ENCODE measurements at places on chromosomes 7 and 10.

DNA sequence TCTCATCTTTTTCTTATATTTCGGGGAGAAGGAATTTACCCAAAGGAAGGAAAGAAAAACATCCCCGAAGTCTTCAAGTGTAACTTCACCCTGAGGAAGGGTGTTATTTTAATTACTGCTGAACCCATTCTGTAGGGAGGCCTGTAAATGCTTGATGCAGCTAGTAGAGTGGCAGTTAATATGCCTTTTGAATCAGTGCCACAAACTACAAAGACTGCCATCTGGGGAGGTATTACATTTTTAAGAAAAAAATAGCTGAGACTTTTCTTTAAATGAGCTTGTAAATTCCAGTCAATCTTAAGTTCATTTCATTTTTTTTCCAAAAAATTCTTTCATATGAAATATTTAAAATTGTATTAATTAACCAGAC, 233.1 kb upstream of the FERD3L start:
- no peak for DNase-seq

DNA sequence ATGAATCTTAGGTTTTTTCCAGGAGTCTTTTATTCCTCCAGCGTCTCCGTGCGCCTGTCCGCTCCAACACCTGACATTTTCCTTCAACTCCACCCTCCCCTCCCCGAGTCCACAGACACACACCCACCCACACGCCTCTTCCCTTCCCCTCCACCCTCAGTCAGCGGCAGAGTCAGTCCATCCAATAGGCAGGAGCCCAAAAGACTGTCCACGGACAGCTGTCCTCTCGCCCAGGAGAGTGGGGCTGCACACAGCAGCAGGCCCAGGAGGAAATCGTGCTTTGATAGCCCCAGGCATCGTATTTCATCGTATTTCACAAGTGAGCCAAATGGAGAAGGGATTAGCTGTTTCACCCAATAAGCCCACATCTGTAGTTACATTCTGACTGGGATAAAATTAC, 285.1 kb downstream of the ZEB1 start:
- DNase-seq, result no peak

DNA sequence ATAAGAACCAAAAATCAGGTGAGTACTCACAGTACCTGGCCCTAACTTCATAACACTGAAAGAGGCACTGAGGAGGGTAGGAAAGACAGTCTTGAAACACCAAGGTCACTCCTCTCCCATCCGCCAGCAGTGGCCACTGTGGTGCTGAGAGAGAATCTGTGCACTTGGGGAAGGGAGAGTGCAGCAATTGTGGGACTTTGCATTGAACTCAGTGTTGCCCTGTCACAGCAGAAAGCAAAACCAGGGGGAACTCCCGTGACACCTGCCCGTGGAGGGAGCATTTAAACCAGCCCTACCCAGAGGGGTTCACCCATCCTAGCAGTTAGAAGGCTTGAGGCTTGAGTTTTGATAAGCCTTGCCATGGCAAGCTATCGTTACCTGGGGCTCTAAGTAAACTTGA, 35.2 kb upstream of the MAP3K8 start:
- no peak for DNase-seq

- DNase-seq, result no peak
Measured at GRCh38 chr10:86664341-86665217, 3.7 kb upstream of the LDB3 start.

- DNase-seq, result peak; percentile 69
Measured at GRCh38 chr10:21526860-21527597, 1.5 kb upstream of the SKIDA1 start.

- no peak for DNase-seq
Measured at GRCh38 chr7:37249240-37249639, 199.4 kb downstream of the ELMO1 start.

DNA sequence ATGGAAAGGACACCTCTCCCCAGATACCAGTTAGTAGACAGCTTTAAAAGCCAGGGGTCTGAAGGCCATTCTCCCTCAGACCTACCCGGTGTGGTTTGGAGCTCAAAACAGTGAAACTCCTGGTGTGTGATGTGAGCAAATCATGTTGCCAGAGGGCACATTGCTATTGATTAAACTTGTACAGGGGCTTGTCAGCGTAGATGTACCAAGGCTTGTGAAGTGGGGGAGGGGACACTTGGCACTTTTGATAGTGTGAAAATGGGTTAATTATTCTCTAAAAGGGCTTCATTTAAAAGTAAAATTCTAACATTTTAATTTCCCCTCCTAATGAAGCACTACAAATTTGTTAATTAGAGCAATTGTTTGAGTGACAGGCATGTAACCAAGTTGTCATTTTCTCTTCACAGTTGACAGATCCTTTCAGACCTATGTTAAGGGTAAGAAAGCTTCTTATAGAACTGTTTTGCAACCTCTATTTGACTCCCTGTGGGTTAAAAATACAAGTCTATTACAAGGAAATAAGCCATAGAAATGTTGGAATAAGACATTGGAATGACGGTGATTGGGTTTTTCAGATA, 356.9 kb upstream of the GALNT17 start:
- DNase-seq, result no peak

GRCh38 chr10:8992009-8992408, 937.5 kb downstream of the GATA3 start:
- DNase-seq, result no peak

DNA sequence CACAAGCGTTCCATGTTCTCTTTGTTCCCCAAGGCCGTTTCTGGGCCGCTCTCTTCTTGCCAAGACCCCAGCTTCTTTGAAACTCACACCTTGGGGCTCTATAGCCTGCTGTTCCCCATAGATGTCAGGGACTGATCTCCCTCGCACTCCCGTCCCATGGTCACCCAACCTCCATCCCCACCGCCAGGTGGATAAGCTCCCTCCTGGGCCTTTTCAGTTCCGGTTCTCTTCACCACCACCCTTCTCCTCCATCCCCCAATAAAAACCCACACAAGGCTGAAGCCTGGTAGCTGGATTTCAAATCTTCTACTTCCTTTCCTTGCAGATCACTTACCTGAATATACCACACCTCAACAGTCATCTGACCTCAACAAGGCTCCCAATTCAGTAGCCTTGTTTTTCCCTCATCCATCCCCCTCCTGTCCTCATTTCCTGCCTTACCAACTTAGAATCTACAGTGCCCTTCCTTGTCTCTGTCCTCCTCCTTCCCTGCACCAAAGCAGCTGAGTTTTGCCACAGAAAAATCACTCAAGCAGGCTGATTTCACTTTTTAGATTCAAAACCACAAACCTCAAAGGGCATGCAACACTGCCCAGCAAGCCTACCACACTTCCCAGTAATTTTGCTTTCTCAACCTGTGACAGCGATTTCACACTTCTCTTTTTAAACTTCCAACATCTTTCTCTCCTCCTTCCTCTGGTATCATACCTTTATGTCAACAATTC, 7.7 kb downstream of the SLC37A3 start:
- peak; percentile 91 for DNase-seq

- no peak for DNase-seq
Measured at GRCh38 chr10:95785942-95786669, 30.1 kb downstream of the ENTPD1 start.

DNA sequence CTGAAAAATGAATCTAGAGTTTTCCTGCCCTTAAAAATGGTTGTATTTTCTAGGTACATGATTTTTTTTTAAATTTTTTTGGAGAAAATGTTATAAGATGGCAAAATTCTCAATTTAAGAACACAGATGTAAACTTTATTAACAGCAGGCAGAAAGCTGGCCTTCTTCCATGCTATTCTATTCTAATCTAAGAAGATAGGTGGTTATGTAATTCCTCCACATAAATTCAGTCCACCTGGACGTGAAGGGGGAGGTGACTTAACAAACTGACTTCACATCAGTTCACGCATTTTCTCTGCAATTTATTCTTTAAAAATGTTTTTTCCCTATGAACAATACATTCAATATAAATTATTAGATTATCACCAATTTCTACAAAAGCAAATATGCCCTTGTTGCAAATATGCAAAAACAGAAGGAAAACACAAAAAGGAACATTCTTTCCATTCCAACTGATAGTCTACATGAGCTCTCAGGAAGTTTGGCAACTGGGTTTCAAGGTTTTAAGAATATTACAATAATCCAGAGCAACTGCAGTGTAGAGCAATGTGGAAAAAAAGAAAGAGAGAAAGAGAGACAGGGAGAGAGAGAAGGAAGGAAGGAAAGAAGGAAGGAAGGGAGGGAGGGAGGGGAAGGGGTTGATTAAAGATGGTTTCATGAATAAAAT, 76.8 kb downstream of the HIBADH start:
- no peak for DNase-seq

GRCh38 chr10:101565370-101565900, 22.6 kb downstream of the POLL start:
- no peak for DNase-seq

DNA sequence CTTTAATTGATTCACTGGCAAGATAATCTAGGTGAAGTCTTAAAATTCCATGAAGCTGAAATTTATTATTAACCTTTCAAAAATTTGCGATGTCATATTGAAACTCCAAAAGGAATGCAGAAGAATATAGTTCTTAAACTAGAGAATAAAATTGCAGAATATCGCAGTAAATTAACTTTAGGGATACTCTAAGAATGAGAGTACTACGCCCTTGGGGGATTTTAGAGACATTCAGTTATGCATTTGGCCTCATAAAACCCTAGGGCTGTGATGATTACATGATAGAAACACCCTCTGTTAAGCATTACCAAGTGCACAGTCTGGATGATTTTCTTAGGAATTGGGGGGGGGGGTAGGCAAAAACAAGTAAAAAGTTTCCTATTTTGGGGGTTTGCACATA, 3.7 kb downstream of the WNT2 start:
- DNase-seq, result peak; percentile 6

DNA sequence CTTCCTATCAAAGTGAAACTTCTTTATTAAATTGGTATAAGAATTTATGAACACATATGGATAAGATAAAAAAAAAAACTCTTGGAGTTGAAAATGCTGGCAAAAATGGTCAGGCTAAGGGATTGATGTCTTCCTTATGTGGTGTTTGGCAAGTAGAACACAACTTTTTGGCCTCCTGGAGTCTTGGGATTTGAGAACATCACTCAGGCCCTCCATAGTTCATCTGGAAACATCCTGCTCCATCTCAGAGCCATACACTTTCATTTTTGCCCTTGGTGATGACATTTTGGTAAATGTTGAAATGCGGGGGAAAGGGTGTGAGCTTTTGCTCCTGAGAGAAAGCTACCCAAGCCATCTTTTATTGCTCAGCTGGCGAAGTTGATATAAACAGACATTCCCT, 27.5 kb upstream of the BTBD16 start:
- DNase-seq, result no peak

GRCh38 chr10:124042656-124043309, 50.6 kb downstream of the CHST15 start:
- no peak for DNase-seq

DNA sequence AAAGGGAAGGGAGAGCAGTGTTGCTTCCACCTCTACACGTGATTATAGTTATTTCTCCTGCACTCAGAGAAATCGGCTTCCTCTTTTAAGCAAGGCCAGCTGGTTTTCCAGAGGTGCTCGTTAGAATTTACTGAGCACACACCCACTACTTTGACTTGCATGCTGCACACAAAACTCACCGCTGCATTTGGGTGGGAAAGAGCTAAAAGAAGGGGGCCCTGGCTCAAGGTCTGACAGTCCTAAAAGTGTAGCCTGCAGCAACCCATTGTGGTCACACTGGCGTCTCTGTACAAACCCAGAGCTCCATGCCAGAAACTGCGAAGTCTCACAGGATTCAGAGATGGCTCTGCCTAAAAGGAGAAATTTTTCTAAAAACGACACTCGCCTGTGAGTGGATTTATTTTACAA, 133.7 kb downstream of the SLC25A13 start:
- no peak for DNase-seq

DNA sequence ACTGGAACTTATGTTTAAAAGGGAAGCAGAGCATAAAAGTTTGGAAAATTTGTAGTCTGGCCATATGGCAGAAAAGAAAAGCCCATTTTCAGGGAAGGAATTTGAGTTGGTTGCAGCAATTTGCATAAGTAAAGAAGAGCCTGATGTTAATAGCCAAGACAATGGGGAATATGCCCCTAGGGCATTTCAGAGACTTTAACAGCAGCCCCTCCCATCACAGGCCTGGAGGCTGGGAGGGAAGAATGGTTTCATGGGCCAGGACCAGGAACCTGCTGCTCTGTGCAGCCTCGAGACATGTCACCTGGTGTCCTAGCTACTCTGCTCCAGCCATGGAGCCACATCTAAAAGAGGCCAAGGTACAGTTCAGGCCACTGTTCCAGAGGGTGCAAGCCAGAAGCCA, 35.3 kb downstream of the HTR7 start:
- DNase-seq, result no peak

- no peak for DNase-seq
Measured at GRCh38 chr7:123480107-123480506, 54.3 kb downstream of the IQUB start.

- no peak for DNase-seq
Measured at GRCh38 chr10:21899736-21900135, 103.8 kb downstream of the DNAJC1 start.

GRCh38 chr7:1457059-1457948, 2.0 kb downstream of the MICALL2 start:
- no peak for DNase-seq

- DNase-seq, result no peak
Measured at GRCh38 chr7:96026010-96026409, 253.7 kb downstream of the DYNC1I1 start.

DNA sequence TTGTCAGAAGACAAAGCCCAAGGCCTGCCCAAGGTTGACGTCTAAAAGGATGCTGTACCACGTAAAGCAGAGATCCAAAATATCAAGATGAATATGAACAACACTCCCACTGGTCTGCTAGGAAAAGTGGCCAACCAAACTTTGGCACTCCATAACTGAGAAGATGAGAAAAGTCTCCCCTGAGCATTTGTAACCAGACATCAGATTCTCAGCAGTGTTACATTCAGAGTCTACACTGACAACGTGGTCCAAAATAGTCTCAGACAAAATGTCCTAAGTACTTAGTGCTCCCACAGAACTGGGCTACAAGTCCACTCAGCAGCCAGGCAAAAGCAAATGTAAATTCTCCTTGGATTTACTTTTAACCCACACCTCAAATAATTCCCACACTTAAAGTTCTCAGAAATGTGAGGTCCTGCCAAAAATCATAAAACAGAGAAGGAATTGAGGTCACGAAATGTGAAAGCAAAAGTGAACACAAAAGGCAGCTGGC, 185.1 kb upstream of the NOBOX start:
- no peak for DNase-seq

DNA sequence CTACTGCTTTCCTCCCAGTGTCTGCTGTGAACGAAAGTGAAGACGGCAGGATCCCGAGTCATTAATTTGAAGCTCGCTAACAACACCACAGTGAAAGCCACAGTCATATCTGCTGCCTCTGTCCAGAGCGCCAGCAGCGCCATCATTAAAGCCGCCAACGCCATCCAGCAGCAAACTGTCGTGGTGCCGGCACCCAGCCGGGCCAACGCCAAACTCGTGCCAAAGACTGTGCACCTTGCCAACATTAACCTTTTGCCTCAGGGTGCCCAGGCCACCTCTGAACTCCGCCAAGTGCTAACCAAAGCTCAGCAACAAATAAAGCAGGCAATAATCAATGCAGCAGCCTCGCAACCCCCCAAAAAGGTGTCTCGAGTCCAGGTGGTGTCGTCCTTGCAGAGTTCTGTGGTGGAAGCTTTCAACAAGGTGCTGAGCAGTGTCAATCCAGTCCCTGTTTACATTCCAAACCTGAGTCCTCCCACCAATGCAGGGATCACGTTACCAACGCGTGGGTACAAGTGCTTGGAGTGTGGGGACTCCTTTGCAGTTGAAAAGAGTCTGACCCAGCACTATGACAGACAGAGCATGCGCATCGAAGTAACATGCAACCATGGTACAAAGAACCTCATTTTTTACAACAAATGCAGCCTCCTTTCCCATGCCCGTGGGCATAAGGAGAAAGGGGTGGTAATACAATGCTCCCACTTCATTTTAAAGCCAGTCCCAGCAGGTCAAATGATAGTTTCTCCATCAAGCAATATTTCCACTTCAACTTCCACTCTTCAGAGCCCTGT, 94.8 kb upstream of the KCNMA1 start:
- no peak for DNase-seq
